Esophagus squamous epithelium (tissue), 5 donors: ENCODE measurements at places on chromosomes 13 and 19. TPM values are rescaled to one million over a fixed set of nuclear protein-coding genes. Genes with fewer than 3 reads are reported as not detected.

- peak overlapping the region; percentile 89 for H3K27ac ChIP-seq
- H3K27me3 ChIP-seq: no peaks in the 10 kb centered on the region
- H3K4me1 ChIP-seq: no peaks in the 10 kb centered on the region
- no peaks in the 10 kb centered on the region for H3K36me3 ChIP-seq
- no peak for DNase-seq
These were observed 90.0 kb downstream of the WDFY2 start for GRCh38 chr13:51674276-51674675.

GRCh38 chr13:71830323-71830722 is 36.7 kb downstream of the DACH1 start:
- H3K4me3 ChIP-seq: no peak overlapping the region
- DNase-seq: no peak
- no peaks in the 10 kb centered on the region for H3K36me3 ChIP-seq
- H3K27ac ChIP-seq: no peak overlapping the region
- H3K27me3 ChIP-seq: no peaks in the 10 kb centered on the region
- no peaks in the 10 kb centered on the region for H3K4me1 ChIP-seq

- H3K4me1 ChIP-seq: peaks cover 44% of the 10 kb centered on the region
- no peak for DNase-seq
These were observed 4.0 kb upstream of the MEIS3 start for GRCh38 chr19:47423203-47423882.

DNAJC15 gene
- 15.0 TPM for total RNA-seq

CGB2 gene
- not detected for total RNA-seq
